DMS53 (cell line): ENCODE measurements at places on chromosomes 13 and 19.

DNA sequence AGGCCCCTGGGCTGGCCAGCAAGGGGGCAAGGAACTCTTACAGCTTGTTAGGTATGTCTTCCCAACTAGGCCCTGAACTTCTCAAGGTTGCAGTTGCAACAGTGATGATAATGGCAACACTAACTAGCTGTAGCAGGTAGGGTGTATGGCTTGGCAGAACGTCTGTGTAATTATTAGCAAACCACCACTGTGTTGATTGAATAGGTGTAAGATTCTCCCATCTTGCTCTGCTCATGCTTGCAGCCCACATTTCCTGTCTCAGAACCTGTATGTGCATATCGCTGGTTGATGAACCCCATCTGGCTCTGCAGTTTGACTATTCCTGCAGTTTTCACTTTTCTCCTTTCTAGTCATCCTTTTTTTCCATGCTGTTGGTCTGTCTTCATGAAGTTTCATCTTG is 178.8 kb downstream of the KATNAL1 start:
- no peak for DNase-seq

DNA sequence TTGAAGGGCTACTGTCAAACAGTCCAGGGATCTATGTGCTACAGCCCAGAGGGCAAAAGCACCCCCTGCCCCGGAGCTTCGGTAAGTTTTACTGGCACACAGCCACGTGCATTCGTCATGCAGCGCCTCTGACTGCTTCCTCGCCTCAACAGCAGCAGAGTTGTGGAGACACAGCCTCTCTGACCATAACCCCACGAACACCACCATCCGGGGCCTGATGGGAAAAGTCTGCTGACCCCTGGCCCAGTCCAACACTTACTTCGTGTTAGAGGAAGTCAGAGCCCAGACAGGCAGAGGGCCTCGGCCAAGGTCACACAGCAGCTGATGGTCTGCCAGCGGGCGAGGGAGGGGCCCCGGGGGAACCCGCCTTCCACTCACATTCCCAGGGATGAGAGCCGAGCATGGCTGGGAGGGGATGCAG is 5.1 kb downstream of the CBARP start:
- no peak for DNase-seq

- no peak for DNase-seq
Measured at GRCh38 chr19:45056831-45057230, 18.0 kb downstream of the CLASRP start.

DNA sequence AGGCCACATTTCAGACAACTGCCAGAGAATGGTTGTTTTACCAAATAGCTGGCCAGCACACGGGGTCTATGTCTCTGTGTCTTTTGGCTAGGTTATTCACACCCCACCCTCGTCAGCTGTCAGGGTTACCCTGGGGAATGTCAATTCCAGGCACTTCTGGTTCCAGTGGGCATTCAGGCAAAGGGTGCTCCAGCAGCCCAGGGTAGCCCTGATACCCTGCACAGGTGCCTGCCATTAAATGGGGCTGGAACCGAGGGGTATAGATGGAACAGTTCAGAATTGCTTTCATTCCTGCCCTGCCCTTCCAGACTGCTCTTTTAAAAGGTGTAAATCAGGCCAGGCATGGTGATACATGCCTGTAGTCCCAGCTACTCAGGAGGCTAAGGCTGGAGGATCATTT is 43.2 kb upstream of the HOMER3 start:
- DNase-seq, result no peak

DNA sequence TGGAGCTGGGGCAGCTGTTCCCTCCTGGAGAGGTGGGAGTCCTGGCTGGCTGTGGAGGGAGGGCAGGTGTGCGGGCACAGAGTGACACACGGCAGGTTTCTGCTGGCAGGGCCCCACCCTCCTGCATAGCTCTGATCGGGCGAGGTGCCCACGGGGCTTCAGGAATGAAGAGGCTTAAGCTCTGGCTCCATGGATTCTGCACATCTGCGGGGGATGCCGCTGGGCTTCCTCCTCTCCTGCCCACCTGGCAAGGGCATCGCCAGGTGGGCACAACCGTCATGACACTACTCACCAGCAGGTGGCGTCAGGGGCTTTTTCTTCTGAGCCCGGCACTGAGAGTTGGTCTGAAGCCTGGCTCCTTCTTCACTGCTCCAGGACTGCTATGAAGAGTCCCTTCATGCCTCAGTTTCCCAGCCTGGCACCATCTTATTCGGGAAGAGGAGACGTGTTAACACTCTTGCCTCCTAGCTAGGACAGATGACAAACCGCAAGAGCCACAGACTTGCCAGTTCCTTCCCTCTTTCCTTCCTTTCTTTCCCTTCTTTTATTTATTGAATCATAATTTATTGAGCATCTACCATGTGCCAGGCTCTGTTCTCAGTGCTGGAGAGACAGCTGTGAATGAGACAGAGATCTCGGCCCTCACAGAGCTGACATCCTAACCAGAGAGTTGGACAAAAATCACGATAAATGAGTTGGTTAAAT is 15.2 kb upstream of the PAK4 start:
- DNase-seq, result peak; percentile 81
